Heart left ventricle (tissue), 16 donors: ENCODE measurements at places on chromosomes 12 and 14. TPM values are rescaled to one million over a fixed set of nuclear protein-coding genes. Genes with fewer than 3 reads are reported as not detected.

DNA sequence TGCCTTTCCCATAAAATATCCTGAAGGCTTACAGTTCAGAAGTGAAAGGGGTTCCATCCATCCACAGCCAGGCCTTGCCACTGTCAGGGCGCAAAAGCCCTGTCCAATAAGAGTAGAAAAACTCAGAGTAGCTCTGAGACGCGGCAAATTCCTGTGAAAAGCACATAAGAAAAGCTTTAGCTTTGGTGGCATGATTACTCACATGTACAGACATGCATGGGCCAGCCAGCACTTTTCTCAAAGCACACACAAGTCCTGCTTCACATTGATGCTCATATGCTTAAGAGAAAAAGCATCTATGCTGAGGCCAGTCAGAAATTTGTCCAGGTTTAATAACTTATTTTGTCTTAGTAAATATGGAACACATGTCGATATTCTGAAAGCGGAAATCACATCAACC, 25.5 kb downstream of the CLEC1A start:
- DNase-seq = no peak

DNA sequence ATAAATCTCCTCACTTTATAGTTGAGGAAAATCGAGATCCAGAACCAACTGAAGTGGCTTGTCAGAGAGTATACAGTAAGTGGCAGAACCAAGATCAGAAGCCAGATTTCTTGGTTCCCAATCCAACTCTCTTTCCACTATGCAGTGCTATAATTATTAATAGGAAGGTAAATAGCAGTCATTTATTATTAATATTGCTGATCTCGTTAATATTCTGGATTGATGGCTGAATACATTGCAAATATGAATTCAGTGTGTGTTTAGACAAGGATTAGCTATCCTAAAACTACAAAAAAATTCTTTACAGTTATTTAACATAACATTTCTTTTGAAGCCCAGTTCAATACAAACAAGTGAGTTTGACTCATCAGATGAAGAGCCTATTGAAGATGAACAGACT, 2.8 kb downstream of the CDKN3 start:
- DNase-seq = no peak

DNA sequence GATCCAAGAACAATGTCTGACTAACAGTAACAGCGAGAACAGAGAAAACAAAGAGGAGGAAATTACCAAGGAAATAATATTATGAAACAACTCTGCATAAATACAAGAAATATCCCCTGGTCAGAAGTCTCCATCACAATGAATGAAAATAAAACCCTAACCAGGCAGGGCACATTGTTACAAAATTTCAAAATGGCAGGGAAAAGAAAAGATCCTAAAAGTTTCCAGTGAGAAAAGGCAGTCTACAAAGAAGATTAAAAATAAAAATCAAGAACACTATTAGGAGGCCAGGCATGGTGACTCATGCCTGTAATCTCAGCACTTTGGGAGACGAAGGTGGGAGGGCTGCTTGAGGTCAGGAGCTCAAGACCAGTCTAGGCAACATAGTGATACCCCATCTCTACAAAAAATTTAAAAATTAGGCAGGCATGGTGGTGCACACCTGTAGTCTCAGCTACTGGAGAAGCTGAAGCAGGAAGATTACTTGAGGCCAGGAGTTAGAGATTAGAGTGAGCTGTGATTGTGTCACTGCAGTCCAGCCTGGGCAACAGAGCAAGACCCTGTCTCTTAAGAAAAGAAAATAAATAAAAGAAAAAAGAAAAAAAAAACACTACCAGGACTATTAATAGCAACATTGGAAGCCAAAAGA, 47.8 kb downstream of the FERMT2 start:
- no peak for DNase-seq

DNA sequence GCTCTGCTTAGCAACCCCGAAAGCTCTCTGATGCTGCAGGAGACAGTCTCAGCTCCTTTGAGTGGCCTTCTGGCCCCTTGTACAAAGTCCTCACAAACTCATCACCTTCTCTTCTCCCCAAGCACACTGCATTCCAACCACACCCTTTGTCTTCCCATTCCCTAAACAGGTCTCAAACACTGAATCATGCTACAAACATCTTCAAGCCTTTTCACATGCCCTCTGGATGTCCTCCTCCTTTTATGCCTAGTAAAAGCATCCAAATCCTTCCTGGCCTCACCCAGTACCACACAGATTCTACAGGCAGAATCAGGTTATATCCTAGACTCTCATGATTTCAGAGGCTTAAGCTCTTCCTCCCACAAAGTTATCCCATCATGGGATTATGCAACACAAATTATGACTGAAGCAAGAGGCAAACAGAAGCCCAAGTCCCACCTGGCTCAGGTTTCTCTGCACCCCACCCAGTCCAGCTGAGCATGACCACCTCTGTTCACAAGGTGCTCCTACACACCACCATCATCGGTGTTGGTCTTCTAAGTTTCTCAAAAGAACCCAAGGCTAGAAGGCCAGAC, 61.4 kb upstream of the PCED1B start:
- no peak for DNase-seq

DNA sequence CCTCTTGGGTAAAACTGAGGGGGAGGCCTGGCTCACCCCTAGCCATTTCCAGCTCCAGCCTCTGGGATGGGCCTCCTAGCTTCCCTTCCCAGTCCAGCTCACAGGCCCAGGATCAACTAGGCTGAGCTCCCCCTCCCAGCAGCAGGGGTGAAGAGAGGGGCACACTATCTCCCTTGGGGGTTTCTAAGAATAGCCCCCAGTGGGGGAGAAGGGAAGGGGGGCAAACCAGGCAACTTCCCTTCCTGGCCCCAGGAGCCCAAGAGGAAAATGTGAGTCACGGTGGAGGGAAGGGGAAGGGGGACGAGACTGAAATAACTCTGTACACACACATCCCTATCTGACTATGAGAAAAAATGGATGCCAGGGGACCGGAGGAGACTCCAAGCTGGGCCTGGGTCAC, 9.0 kb downstream of the ADCY6 start:
- peak; percentile 86 for DNase-seq

GRCh38 chr12:47346251-47347019, 266.7 kb upstream of the AMIGO2 start:
- DNase-seq = no peak

DNA sequence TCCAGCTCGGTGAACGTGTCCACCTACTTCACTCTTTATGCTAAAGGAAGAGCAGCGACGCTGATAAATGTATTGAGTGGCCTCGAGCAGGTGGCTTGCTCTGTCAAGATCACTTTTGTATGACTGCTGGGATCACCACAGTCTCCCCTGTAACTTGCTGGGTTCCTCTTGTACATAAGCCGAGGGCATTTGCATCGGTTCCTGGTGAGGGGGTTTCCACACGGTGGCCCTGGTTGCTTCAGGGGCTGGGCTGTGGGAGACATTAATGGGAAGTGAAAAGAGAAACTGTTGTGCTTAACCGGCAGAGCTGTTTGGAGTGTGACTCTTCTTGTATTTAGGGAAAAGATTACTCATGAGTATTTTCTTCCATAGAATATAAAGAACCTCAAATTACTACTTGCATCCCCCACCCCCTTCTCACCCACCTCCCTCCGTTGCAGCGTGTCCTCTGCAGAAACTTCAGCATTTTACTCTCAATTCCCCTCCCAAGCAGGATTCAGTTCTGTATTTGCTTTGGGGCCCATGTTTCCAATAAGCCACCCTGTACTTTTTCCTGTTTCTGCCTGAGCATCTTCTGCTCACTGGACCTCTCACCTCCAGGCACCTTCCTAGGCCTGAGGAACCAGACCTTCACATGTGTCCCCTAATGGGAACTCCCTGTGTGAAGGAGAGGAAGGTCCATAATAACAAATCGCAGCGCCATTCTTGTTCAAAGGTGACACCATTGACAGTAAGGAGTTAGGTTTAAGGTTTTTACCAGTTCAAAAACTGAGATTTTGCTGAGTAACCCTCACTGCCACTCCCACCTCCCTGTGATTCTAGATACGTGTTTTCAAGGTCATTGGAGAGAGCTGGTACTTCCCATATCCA, 187.0 kb downstream of the ETV6 start:
- peak; percentile 41 for DNase-seq

- no peak for DNase-seq
Observed at GRCh38 chr14:67440513-67440912, 28.5 kb upstream of the PLEK2 start.

DNA sequence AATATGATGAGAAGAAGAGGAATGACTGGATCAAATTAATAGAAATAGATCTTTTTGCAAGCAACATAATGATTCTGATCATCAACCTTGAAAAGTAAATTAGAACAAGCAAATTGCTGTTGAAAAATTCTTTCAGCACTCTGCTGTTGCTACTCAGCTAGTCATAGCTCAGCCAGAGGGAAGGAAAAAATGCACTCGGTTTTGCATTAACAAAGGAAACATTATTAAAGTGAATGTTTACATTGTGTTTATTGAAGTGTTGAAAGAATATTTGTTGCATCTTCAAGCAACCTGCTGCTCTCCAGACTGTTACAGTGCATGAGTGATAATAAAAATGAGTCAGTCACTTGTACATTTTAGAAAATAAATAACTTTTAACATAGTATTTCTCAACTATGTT, 26.5 kb downstream of the AP5M1 start:
- no peak for DNase-seq

Gene CCDC175
- total RNA-seq = not detected

Gene SLC38A4
- total RNA-seq = 0.16 TPM
